Kidney epithelial cell (primary cell): ENCODE measurements at places on chromosomes 12 and 14.

- DNase-seq: no peak
Measured at GRCh38 chr14:47060050-47060449, 408.5 kb upstream of the RPL10L start.

GRCh38 chr14:101020834-101021370 lies 117.4 kb upstream of the RTL1 start:
- no peak for DNase-seq

- no peak for DNase-seq
Measured at GRCh38 chr14:26905229-26905628, 307.4 kb upstream of the NOVA1 start.

GRCh38 chr14:50225067-50225973 lies 6.1 kb downstream of the SOS2 start:
- DNase-seq: peak; percentile 48

- DNase-seq: no peak
Measured at GRCh38 chr12:47740606-47741339, 15.5 kb upstream of the ENDOU start.

GRCh38 chr14:91008759-91009409 lies 51.6 kb downstream of the RPS6KA5 start:
- DNase-seq: no peak

DNA sequence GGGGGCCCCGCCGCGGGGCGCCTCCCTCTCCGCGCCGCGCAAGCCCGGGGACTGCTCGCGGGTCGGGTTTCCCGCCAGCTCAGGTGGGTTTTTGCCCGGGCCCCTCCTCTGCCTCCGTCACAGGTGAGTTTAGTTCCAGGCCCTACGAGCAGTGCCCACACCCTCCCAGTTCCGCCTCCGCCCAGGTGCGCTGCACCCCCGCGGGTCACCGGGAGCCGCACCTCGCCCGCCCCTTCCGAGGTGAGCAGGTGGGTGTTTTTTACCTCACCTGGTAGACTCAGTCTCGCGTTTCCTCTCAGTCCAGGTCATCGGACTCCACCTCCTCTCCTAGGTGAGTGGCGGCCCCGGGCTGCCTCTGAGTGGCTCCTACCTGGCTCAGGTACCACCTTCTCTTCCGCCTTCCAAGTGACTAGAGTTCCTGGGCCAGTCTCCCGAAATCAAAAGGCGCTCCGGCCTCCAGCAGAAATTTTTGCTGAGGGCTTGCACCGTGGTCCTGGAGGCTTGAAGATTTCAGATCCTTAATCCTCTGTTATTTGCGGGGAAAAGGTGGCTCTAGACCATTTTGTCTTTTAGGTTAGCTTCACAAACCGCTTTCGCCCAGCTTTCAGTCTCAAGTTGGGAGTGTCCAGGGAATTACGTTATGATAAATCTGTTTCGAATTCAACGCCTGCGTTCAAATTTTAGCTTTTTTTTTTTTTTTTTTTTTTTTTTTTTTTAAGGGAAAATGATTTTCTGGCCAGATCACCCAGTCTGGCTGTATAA lies at the start of gene TMEM30B:
Gene TMEM30B, minus strand, starts transcription at position 153 of the 762 bp plus-strand sequence. CDS start 191 bp downstream, outside the sequence.
- no peak for DNase-seq

DNA sequence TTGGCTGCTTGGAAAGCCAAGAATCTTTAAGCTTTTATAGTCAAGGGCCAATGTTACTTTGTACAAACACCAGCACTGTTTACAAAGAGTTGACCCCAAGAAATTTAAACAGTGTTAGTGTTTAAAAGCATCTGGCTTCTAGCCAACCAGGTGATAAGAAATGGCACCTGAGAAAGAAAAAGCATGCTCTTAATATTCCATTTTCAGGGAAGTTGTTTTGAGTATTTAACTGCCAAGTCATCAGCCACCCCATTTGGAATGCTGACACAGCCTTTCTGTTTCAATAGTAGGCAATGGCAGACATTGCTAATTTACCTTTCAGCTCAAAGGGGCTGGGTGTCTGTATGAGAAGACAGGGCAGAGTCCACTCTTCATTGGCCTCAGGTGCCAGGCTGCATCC lies 3.7 kb upstream of the SLC35F4 start:
- DNase-seq: no peak

- no peak for DNase-seq
Measured at GRCh38 chr12:53849113-53849512, 89.5 kb upstream of the HOXC13 start.

DNA sequence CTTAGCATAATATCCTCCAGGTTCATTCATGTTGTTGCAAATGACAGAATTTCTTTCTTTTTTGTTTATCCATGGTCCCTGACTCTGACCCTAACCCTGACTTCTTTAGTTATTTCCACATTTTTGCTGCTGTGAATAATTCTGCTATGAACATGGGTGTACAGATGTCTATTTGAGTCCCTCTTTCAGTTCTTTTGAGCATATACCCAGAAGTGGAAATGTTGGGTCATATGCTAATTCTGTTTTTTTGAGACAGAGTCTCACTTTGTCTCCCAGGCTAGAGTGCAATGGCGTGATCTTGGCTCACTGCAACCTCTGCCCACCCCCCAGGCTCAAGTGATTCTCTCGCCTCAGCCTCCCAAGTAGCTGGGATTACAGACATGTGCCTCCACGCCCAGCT lies 33.1 kb downstream of the KNTC1 start:
- DNase-seq: no peak

DNA sequence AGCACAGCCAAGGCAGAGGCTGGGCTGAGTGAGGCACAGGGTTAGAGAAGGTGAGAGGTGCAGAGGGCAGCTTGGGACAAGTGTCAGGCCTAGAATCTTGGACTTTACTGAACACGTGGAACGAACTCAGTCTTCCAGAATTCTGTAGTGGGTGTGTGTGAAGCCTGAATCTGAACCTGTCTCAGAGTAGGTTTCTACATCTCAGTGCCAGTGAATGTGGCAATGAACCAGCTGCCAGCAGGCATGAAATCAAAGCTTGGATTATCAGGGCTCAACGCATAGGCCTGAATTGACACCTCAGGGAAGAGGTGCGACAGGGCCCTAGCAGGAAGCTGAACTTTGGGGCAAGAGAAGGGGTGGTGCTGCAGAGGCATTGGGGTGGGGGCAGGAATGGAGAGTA lies 104.6 kb downstream of the SAMD4A start:
- DNase-seq: no peak

DNA sequence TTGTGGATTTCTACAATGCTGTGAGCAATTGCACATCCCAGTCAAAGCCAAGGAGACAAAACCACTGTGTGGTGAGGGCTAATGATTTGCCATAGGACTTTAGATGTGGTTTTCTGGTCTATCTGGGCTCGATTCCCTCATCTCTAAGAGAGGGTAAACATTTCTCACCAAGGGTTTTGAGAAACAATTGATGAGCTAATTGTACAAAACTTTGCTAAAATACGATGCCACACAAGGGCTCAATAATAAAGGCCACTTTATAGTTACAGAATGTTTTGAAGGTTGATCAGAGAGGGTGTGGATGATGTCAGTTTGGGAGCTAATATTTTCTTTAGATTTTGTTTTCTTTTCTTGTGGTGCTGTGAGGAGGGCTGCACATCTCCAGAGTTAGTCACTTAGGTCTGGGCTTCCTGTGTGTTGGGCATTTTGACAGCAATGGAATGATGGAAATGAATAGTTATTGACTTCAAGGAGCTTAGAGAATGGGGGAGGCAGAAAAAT lies 60.8 kb upstream of the SLC38A4 start:
- peak; percentile 84 for DNase-seq

GRCh38 chr14:87805315-87805723 lies 187.7 kb downstream of the GALC start:
- no peak for DNase-seq

GRCh38 chr14:62431496-62431895 lies 613.8 kb downstream of the KCNH5 start:
- no peak for DNase-seq

DNA sequence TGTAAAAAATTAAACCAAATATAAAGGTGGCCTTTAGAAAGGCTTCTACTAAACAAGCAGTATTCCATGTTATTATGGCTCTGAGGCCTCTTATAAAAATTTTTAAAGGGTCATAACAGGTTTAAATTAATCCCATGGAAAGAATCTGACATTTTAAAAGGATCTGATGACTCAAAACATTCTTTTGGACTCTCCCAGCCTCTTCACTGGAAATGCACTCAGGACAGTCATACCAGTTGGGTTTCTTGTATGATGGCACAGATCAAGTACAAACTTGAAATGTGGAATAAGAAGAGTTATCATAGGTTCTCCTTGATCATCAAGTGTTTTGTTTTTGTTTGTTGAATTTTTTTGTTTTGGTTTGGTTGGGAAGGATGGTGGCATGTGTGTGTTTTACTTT lies 50.8 kb downstream of the PPP2R5E start:
- no peak for DNase-seq

- no peak for DNase-seq
Measured at GRCh38 chr12:13101821-13102375, 1.6 kb downstream of the GSG1 start.

- no peak for DNase-seq
Measured at GRCh38 chr14:80664576-80664975, 277.0 kb downstream of the CEP128 start.

- no peak for DNase-seq
Measured at GRCh38 chr12:70070494-70071007, 172.7 kb upstream of the CNOT2 start.

GRCh38 chr14:29558516-29558915 lies 369.1 kb downstream of the PRKD1 start:
- no peak for DNase-seq

GRCh38 chr12:46585854-46586621 lies 213.5 kb upstream of the SLC38A2 start:
- DNase-seq: peak; percentile 67

GRCh38 chr12:104761611-104762010 lies 196.5 kb downstream of the SLC41A2 start:
- DNase-seq: no peak

DNA sequence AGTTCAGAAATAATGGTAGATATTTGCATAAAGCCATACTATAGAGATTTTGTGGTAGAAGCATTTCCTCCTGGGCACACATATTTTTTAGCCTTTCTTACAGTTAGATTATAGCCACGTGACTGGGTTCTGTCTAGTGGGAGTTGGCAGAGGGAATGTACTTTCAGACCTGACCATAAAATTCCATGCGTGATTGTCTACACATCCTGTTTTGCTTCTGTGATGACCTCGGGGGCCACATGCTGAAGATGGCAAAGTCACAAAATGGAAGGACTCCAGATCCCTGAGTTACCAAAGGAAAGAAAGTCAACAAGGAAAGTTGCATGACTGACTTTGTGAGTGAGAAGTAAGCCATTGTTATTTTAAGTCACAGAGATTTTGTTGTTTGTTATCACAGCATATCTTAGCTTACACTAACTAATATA lies 14.6 kb upstream of the MIA2 start:
- DNase-seq: no peak

GRCh38 chr12:119444462-119445044 lies 110.0 kb downstream of the CCDC60 start:
- no peak for DNase-seq

DNA sequence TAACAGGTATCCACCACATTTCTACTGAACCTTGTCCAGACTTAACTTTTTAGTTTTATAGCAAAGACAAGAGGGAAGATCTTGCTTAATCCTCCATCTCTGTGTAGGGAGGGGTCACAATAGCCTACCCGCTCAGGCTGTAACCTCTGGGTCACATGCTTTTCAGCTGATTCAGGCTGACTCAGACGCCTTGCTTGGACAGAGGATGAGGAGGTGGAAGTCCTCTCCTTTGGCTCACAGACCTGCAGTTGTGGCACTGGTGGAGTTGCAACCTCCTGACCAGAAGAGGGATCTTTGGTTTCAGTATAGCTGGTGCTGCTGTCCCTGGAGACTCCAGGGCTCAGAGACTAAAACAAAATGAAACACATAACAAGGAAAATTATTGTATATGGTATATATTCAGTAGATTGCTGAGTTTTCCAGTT lies 16.2 kb downstream of the ACIN1 start:
- peak; percentile 88 for DNase-seq

GRCh38 chr12:126663304-126664094 lies 1598.3 kb downstream of the AACS start:
- no peak for DNase-seq

GRCh38 chr14:33602396-33602795 lies 348.5 kb downstream of the EGLN3 start:
- DNase-seq: no peak

DNA sequence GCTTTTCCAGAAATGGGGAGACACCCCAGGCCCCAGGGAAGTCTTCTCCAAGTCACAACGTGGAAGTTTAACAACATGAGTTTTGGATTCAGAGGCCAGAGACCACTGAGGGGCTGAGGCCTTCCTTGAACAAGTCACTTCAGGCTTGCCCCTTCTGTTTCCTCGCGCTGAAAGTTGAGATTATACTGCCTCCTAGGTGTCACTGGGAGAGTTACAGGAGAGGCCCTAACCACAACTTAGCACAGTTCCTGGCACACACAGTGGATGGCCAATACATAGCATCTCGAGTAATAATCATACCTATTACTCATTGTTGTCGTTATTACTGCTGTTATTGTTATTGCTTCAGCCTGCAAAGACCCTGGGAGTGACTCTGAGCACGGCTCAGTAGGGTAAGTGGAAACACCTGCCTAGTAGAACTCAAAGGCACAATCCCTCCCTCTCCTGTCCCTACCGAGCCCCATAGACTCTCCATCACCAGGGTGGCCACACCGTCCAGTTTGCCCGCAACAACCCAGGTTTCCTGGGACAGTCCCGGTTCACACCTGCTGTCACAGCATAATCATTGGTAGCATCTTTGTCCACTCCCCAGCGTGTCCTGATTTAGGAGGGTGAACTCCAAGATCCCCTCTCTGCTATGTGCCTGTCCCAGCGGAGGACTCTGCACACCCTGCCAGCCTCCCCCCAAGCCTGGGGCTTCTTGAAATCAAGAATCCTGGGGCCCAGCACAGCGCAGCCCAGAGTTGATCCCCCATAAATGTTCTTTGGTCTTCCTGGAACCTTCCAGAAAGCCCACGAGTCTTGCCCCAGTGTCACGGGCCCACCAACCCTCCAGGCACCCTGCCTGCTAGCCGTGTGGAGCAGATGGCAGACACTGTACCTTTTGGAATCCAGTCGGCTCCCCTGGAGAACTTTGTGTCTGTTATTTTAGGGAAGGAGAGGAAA lies 85.0 kb downstream of the SYNE3 start:
- no peak for DNase-seq

- no peak for DNase-seq
Measured at GRCh38 chr14:92717571-92718042, 30.8 kb downstream of the LGMN start.
